Stimulated activated CD4-positive, alpha-beta T cell treated with anti-CD3 and anti-CD28 coated beads, Interleukin-4, amount 100 ng/mL, for 4 hours (primary cell): ENCODE measurements at places on chromosomes 6 and 20.

DNA sequence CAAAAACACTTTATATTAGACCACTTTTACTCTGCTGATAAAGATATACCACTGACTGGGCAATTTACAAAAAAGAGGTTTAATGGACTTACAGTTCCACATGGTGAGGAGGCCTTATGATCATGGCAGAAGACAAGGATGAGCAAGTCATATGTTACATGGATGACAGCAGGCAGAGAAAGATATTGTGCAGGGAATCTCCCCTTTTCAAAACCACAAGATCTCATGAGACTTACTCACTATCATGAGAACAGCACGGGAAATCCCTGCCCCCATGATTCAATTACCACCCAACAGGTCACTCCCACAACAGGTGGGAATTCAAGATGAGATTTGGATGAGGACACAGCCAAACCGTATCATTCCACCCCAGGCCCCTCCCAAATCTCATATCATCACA, 1383.8 kb upstream of the MAP3K7 start:
- no peak for DNase-seq

GRCh38 chr6:6859105-6859504, 248.7 kb upstream of the RREB1 start:
- DNase-seq: no peak

- DNase-seq: no peak
Measured at GRCh38 chr6:157638779-157639178, 184.3 kb upstream of the SNX9 start.

- DNase-seq: no peak
Measured at GRCh38 chr20:59361411-59361810, 61.0 kb downstream of the EDN3 start.

- DNase-seq: no peak
Measured at GRCh38 chr6:93433592-93433991, 14.2 kb upstream of the EPHA7 start.
